Activated naive CD4-positive, alpha-beta T cell (primary cell): ENCODE measurements at places on chromosomes 6 and 20.

- no peak for DNase-seq
Observed at GRCh38 chr6:119197271-119197670, 118.8 kb upstream of the FAM184A start.

GRCh38 chr20:36483919-36484808 is 57.2 kb upstream of the MYL9 start:
- DNase-seq: no peak

DNA sequence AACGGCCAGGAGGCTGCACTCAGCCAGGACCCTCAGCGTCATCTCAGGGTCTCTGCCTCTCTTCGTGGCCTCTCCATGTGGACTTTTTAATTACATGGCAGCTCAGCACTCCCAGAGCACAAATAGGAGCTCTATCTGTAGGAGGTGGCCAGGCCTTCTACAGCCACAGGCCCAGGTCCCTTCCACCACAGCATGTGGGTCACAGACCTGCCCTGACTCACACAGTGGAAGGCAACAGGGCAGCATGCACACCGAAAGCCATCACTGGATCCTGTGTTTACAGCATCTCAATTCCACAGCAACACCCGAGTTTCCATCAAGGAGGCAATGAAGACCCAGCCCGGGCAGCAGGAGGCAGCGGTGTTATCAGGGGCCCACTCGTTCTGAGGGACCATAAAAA is 65.8 kb upstream of the CD93 start:
- no peak for DNase-seq

GRCh38 chr6:160408528-160408927 is 60.4 kb downstream of the SLC22A3 start:
- no peak for DNase-seq

DNA sequence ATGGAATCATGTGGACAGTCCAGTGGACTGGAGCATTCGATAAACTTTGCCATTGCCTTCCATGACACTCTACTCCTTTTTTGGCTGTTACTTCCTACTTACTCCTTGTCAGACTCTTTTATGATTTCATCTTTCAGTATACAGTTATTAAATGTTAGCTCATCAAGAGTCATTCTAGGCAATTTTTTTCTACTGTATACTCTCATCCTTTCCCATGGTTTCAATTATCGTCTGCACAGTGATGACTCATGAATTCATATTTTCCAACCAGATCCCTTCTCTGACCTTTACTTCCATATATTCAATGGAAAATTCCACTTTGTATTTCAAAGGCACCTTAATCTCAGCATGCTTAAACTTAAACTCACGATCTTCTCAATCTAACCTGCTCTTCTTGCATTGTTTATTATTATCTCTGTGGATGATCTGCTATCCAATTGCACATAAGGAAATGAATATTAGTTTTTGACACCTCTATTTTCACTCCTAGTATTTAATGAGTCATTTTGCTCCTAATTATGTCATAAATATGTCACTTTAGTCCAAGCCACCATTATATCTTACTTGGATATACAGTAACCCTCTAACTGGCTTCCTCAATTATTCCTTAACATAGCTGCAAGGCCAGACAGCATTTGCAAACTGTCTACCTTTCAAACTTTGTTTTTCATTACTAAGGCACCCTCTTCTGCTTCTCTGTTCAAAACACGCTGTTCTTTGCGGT is 427.5 kb downstream of the PHF3 start:
- DNase-seq: no peak

DNA sequence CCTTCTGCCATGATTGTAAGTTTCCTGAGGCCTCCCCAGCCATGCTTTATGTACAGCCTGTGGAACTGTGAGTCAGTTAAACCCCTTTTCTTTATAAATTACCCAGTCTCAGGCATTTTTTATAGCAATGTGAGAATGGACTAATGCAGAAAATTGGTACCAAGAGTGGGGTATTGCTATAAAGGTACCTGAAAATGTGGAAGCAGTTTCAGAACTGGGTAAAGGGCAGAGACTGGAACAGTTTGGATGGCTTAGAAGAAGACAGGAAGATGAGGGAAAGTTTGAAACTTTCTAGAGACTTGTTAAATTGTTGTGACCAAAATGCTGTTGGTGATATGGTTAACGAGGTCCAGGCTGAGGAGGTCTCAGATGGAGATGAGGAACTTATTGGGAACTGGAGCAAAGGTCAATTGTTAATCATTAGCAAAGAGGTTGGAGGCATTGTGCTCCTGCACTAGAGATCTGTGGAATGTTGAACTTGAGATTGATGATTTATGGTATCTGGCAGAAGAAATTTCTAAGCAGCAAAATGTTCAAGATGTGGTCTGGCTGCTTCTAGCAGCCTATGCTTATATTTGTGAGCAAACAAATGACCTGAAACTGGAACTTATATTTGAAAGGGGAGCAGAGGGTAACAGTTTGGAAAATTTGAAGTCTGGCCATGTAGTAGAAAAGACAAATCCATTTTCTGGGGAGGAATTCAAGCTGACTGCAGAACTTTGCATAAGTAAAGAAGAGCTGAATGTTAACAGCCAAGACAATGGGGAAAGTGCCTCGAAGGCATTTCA is 79.0 kb upstream of the GMDS start:
- no peak for DNase-seq

- no peak for DNase-seq
Observed at GRCh38 chr6:146968041-146968760, 236.0 kb upstream of the STXBP5 start.

GRCh38 chr6:24564081-24564480 is 69.3 kb downstream of the ALDH5A1 start:
- DNase-seq: no peak
